Mucosa of gallbladder (tissue), 1 donor: ENCODE measurements at places on chromosomes 4 and X. TPM values are rescaled to one million over a fixed set of nuclear protein-coding genes. Genes with fewer than 3 reads are reported as not detected.

GRCh38 chr4:153759407-153760316 is at the start of gene RNF175:
TSS of gene RNF175 (minus strand) at chr4:153760024. CDS start at chr4:153759862, 162 bp downstream.
- no peak for DNase-seq

DNA sequence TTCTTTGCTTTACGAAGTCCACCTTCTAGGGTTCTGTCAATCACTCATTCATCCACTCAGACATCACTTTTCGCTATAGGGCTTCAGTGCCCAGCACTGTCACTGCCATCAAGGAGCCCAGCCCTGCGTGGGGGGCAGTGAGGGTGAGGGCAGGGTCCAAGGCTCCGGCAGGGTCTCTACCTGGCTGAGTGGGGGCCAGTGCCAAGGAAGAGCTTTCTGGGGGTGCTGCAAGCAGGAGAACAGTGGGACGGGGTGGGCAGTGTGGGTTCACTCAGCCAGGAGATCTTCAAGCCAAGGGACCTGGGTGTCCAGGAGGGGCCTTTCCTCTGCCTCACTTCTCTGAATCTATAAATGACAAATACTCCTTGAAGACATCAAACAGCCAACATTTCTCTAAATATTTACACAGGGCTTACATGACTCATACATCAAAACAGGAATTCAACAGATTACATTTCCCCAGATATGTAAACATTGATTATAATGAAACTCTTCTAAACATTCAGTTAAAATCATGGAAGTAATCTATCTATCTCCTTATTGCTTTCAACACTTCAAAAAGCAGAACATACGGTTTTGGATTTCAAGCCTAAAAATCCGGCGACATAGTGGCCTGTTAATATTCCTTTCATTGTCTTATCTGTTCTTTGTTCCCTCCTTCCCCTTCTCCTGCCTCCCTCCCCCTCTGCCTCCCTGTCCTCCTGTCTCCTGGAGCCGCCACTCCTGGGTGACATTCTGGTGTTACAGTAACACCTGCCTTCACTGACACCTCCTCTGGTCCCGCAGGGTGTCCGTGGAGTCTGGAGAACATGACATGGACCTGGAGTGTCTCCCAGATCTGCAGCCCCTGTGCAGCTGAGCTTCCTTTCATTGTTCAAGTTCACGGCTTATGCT is 94.4 kb upstream of the ADRA2C start:
- peak; percentile 27 for DNase-seq

DNA sequence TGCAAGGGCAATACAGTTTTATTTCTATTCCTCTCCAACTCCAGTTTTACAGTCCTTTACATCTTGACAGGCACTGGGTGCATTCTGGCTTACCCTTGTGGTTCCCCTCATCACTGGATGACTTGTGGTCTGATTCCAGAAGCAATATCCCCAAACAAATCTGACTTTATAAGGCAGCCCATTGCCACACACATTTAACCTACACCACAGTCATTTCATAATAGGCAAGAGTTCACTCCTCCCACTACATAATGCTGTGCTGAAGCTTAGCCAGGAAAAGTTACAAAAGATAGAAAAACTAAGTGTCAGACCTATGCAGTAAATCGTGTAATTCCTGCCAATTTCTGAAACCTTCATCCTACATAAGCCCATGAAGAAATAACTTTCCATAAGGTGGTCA is 82.9 kb upstream of the MID1IP1 start:
- no peak for DNase-seq

Gene TCEAL7
- 8.1 TPM for total RNA-seq

GRCh38 chr4:168853770-168854169 is 156.3 kb downstream of the CBR4 start:
- DNase-seq: no peak

- no peak for DNase-seq
Measured at GRCh38 chrX:39299615-39300014, 498.4 kb downstream of the MID1IP1 start.

DNA sequence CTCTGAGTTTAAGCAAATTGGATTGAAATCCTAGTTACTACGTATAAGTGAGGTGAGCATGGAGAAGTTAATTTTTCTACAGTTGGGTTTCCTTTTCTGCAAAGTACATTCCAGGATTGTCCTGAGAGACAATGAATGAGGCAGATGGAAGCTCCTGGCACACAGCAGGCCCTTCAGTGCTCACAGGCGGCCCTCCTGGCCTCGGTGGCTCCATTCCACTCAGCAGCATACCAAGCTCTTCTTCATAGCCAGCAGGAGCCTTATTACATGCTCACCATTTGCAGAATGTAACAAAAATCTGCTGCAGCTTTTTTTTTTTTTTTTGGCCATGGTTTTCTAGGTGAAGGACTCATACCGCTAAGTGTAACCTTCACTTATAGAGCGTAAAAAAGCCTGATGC is 113.2 kb upstream of the FAM9B start:
- no peak for DNase-seq

Gene NKAP
- total RNA-seq: 7.1 TPM

GRCh38 chrX:152079768-152080167 is 58.6 kb downstream of the MAGEA10 start:
- DNase-seq: no peak
